ENCODE measurements at places on chromosomes 11 and 22.

DNA sequence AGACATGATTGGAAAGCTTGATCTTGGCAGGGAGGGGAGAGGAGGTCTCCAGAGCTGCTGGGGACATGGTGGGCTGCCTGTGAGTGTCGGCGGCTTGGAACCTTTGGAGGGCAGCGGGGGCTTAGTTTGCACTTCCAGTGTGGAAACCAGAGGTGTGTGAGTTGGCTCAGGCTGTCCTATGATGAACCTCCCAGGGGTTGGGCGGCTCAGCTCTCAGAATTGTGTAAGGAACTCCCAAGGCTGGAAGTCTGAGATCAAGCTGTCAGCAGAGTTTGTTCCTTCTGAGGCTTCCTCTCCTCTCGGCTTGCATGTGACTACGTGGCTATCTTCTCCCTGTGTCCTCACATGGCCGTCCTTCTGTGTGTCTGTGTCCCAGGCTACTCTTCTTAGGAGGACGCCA is 87.9 kb upstream of the B3GAT1 start:
- DNase-seq: no peak

DNA sequence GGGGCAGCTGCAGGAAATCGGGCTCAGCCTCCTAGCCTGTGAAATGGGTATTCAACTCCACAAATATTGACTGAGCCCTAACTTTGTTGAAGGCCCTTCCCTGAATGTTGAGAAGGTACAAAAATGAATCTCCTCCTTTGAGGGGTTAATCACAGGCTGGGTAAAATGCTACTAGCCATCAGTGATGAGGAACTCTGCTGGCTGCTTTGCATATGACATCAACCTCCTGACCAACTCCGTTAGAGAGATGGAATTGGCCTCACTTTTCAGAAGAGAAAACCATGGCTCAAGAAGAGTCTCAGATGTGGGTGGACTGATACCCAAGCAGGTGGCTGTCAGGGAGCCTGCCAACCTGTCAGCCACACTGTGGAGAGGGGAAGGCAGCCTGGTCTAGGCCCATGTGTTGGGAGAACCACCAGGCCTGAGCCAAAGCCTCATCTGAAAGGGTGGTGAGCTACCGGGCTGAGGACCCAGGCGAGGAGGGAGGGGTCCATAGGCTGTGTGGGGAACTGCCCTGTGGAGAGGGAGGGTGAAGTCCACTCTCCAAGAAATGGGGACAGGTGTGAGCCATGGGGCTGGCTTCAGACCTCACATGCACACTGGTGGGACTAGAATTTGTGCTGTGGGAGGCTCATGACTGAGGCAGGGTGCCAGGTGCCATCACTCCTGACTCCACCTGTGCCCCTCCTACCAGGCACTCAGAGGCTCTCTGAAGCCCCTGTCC is 11.8 kb downstream of the CDCA5 start:
- DNase-seq: no peak

DNA sequence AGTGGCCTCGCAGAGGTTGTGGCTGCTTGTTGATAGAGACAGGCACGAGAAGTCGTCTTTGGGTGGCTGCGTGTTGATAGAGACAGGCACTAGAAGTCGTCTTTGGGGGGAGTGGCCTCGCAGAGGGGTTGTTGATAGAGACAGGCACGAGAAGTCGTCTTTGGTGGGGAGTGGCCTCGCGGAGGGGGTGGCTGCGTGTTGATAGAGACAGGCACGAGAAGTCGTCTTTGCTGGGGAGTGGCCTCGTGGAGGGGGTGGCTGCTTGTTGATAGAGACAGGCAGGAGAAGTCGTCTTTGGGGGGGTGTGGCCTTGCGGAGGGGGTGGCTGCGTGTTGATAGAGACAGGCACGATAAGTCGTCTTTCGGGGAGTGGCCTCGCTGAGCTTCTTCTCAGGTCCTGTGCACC is 328.8 kb downstream of the TBC1D22A start:
- DNase-seq: no peak

DNA sequence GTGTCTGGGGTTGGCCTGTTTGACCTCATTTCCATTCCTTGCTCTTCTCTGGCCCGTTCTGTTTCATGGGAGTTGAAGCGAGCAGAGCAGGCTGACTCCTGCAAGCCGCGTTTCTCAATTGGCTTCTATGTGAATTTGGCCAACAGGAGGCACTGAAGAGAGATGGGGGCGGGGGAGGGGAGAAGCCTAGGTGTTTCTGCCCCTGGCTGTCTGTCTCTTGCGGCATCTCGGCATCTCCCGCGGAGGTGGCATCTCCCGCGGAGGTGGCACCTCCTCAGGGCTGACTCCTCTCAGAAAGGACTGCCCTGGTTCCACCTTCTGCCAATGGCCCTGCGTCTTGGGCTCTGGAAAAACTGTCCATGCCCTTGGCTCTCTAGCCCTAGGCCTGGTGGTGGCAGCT is 125.6 kb upstream of the CSNK2A3 start:
- no peak for DNase-seq

- DNase-seq: no peak
These were observed 139.5 kb upstream of the GUCY1A2 start for GRCh38 chr11:107157809-107158187.

GRCh38 chr11:112226831-112227401 is 688 bp downstream of the PTS start:
- no peak for DNase-seq

Data from neural crest cell (in vitro differentiated cells).